ENCODE measurements at places on chromosomes 5 and 9. TPM values are rescaled to one million over a fixed set of nuclear protein-coding genes. Genes with fewer than 3 reads are reported as not detected.

DNA sequence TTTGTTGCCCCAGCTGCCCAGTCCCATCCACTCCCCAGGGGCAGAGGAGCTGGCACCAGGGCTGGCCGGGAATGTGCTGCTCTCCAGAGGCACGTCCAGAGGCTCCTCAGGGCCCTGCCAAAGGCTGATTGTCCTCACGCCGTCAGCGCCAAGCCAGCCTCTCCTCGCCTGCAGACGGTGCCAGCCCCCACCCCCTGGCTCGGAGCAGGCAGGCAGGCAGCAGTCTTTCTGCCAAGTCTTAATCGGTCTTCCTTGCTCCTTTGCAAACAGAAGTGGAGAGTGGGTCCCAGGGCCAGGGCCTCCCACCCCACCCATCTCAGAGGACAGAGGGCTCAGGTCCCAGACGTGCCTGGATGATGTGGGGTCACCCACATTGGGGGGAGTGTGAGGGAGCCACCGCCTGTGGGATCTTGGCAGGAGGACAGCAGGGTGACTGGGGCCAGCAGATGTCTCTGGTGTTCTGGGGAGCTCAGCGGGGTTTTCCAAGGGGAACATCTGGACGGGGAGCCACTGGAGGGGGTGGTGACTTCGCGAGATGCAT is 36.3 kb downstream of the FAM163B start:
- H3K36me3 ChIP-seq = no peaks in the 10 kb centered on the region
- H3K4me3 ChIP-seq = no peak overlapping the region
- peaks cover 10% of the 10 kb centered on the region for H3K27me3 ChIP-seq
- DNase-seq = no peak
- H3K4me1 ChIP-seq = peaks cover 7% of the 10 kb centered on the region
- H3K27ac ChIP-seq = no peak overlapping the region

GRCh38 chr9:119083673-119084072 is 285.6 kb downstream of the BRINP1 start:
- no peak overlapping the region for H3K4me3 ChIP-seq
- H3K36me3 ChIP-seq = no peaks in the 10 kb centered on the region
- H3K4me1 ChIP-seq = no peaks in the 10 kb centered on the region
- H3K27me3 ChIP-seq = no peaks in the 10 kb centered on the region

DNA sequence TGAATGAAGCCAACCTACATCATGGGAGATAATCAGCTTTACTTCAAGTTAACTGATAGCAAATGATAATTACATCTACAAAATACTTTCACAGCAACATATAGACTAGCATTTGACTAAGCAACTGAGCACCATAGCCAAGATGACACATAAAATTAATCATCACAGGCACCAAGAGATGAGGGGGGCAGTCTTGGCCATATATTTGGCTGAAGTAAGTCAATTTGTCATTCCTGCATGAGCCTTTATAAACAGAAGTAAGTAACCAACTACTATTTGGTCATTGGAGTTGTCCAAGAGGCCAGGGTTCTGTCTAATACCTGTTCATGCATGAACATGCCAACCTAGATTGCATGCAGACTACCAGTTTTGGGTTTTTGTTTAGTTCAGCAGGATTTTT is 53.6 kb downstream of the PDCD1LG2 start:
- H3K36me3 ChIP-seq = no peaks in the 10 kb centered on the region
- no peak overlapping the region for H3K4me3 ChIP-seq
- no peak for DNase-seq
- H3K27ac ChIP-seq = no peak overlapping the region

DNA sequence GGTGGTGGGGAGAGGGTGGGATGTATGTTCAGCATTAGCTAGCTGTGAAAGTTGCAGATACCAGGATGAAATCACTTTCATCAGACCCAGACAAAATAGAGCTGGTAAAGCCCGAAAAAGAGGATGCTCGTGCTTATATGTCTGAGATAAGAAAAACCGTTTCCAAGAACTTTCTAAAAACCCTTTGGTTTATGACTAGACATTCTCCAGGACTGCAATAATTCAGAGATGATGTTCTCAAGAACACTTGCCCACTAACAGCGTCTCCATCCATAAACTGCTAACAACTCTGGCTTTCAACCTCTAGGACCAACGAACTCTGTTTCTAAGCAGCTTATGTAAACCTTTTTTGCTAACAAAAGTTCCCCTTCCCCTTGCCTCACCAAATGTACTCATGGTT is 8.4 kb upstream of the AMACR start:
- no peak overlapping the region for H3K4me3 ChIP-seq
- H3K27ac ChIP-seq = no peak overlapping the region
- no peak for DNase-seq
- H3K36me3 ChIP-seq = peaks cover 6% of the 10 kb centered on the region
- no peaks in the 10 kb centered on the region for H3K27me3 ChIP-seq

GRCh38 chr9:113160571-113160970 is 9.8 kb downstream of the SLC31A2 start:
- H3K27me3 ChIP-seq = no peaks in the 10 kb centered on the region
- DNase-seq = no peak
- H3K4me3 ChIP-seq = no peak overlapping the region
- H3K36me3 ChIP-seq = peaks cover 30% of the 10 kb centered on the region
- peak overlapping the region; percentile 15 for H3K27ac ChIP-seq

DNA sequence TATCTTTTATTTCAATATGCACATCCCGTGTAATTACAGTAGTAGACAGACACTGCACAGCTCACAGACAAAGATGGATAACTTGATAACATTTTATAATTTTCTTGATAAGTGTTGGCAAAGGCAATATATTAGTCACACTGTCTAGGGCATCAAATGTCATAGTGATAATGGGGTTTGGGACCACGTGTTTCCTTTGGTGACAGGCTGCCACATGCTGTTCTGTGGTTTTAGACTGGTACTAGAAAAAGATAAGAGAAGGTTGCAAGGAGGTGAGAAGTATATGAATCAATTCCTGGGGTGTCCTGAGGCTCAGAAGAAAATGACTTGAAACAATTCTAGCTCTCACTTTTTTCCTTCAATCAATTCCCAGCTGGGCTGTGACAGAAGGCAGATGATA is 258.8 kb upstream of the CHD1 start:
- H3K4me3 ChIP-seq = no peak overlapping the region
- no peak overlapping the region for H3K27ac ChIP-seq
- DNase-seq = no peak
- H3K27me3 ChIP-seq = peaks cover 3% of the 10 kb centered on the region
- no peaks in the 10 kb centered on the region for H3K4me1 ChIP-seq

DNA sequence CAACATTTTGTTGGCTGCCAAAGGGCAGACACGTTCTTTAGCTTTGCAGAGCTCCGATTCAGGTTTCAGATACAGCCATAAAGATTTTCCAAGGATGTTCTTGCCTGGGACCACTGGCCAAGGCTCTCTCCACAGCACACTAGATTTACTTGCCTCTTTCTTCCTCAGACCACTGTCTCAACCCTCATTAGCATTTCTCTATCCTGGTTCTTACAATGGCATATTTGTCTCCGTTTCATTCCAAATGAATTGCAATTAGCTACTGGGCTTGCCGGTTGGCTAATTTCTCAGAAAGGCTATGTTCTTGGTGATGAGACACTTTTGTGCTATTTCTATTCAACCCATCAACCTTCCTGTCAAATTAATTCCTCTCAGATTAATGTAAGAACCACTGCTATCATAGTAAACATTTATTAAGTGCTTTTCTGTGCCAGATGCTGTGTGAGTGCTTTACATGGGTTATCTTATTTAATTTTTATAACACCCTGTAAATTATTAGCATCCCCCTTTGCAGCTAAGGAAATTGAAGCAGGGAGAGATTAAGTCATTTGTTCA is 118.4 kb upstream of the NR3C1 start:
- no peaks in the 10 kb centered on the region for H3K27me3 ChIP-seq
- no peaks in the 10 kb centered on the region for H3K36me3 ChIP-seq
- no peak overlapping the region for H3K27ac ChIP-seq
- no peak overlapping the region for H3K4me3 ChIP-seq

GRCh38 chr5:91418158-91418557 is 35.0 kb upstream of the ARRDC3 start:
- no peaks in the 10 kb centered on the region for H3K27me3 ChIP-seq
- peaks cover 6% of the 10 kb centered on the region for H3K4me1 ChIP-seq
- no peak for DNase-seq
- no peaks in the 10 kb centered on the region for H3K36me3 ChIP-seq

GRCh38 chr5:168125445-168126199 is 165.8 kb upstream of the WWC1 start:
- peaks cover 22% of the 10 kb centered on the region for H3K4me1 ChIP-seq
- no peaks in the 10 kb centered on the region for H3K36me3 ChIP-seq
- no peak for DNase-seq
- no peak overlapping the region for H3K27ac ChIP-seq
- no peak overlapping the region for H3K4me3 ChIP-seq

DNA sequence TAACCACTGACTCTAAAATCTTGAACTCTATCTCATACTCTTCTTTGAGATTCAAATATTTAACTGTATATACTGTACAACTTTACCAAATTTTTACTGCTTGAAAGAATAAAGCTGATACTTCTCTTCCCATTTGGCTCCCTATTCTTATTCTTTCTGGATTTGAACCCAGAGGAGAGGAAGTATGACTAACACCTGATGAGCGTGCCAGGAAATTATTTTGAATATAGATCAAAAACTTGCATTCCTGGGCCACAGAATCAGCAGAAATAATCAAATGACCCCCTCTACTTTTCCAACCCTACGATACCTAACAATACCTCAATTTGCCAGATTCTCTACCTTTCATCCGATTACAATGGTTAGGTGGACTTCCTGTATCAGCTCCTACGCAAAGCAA is 285.8 kb downstream of the ISL1 start:
- H3K4me3 ChIP-seq = no peak overlapping the region
- no peak for DNase-seq
- no peaks in the 10 kb centered on the region for H3K27me3 ChIP-seq
- no peaks in the 10 kb centered on the region for H3K36me3 ChIP-seq
- no peaks in the 10 kb centered on the region for H3K4me1 ChIP-seq

- DNase-seq = no peak
- H3K36me3 ChIP-seq = no peaks in the 10 kb centered on the region
- H3K27ac ChIP-seq = no peak overlapping the region
- no peaks in the 10 kb centered on the region for H3K27me3 ChIP-seq
- H3K4me3 ChIP-seq = no peak overlapping the region
These were observed 293.7 kb downstream of the KIF4B start for GRCh38 chr5:155307229-155307628.

DNA sequence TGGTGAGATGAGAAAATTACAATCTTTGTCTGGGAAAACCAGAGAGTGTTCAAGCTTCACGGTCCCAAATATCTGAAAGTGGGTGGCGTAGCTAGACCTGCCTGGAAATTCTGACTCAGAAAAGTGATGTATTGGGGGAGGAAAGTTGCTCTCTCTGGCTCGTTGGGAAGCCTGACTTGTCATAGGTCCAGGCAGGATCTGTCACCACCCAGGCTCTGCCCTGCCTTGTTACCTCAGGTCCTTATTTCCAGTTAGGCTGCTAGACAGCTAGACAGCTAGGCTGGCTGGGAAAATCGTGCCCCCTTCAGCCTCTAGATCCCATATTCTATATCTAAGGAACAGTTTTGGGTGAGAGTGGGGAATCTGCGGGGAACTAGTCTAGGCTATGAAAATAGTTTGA is 41.0 kb upstream of the HCN1 start:
- no peak overlapping the region for H3K27ac ChIP-seq
- no peaks in the 10 kb centered on the region for H3K27me3 ChIP-seq
- DNase-seq = no peak
- no peaks in the 10 kb centered on the region for H3K36me3 ChIP-seq

DNA sequence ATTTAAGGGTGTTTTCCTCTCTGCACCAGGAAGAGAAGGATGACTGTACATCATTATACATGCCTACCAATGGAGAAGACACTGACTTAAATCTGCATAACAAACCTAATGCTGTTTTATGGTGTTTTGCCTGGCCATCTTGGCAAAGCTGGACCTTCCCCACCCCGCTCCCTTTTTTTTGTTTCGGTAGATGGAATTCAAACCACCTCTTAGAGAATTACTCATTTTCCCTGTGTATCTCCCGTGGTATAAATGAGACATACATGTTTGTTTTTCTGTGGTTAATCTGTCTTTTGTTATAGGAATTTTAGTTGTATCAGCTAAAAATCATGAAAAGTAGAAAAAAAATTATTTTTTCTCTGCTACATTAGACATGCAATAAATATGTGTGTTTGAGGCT is 28.8 kb downstream of the IL12B start:
- H3K27me3 ChIP-seq = peaks cover 3% of the 10 kb centered on the region
- H3K36me3 ChIP-seq = peaks cover 8% of the 10 kb centered on the region
- no peak overlapping the region for H3K4me3 ChIP-seq
- DNase-seq = no peak
- no peak overlapping the region for H3K27ac ChIP-seq

DNA sequence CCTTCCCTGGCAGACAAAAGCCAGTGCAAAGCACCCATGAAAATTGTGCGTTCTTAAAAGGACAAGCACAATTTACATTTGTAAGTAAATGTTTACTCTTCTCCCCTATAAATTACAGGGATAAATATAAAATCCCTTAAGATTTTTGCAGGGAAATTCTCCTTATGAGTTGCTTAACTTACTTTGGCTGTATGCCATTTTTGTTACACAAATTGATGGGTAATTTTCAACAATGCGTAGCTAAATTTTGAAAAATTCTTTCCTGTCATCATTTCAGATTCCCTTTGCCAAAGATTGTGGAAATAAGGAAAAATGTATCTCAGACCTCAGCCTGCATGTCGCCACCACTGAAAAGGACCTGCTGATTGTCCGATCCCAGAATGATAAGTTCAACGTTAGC is 64.2 kb upstream of the ITGA2 start:
- no peak overlapping the region for H3K4me3 ChIP-seq
- no peaks in the 10 kb centered on the region for H3K36me3 ChIP-seq

C9 gene
- total RNA-seq = not detected

NMUR2 gene
- not detected for total RNA-seq

AK8 gene
- total RNA-seq = not detected

HEMGN gene
- total RNA-seq = 2.9 TPM

BAAT gene
- total RNA-seq = not detected

STARD4 gene
- 55.3 TPM for total RNA-seq

SPATA6L gene
- 0.21 TPM for total RNA-seq

TAF11L10 gene
- not detected for total RNA-seq

CREB3 gene
- 26.0 TPM for total RNA-seq
